ENCODE measurements at places on chromosomes 2 and 18.

DNA sequence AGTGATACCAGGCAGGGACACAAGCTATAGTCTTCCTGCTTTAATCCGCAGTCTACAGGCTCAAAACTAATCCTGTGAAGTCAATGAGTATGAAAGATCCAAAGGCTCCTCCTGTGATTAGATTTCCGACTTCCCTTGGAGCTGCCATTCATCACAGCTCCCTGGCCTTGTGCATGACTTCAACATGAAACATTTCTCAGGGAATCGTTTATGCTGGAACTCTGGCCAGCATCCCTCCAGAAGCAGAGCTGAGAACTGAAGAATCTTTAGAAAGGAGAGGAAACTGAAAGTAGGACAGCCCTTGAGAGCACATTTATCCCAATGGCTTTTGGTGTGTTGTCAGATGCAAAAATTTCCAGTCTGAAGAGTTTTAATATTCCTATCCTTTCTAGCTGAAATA is 84.3 kb upstream of the SESTD1 start:
- no peak for DNase-seq

GRCh38 chr2:174035981-174036742 is 71.0 kb upstream of the SP3 start:
- DNase-seq, result no peak

GRCh38 chr2:67945940-67946339 is 116.9 kb downstream of the C1D start:
- no peak for DNase-seq

- no peak for DNase-seq
These were observed 631.0 kb upstream of the NXPH2 start for GRCh38 chr2:139411236-139411635.

DNA sequence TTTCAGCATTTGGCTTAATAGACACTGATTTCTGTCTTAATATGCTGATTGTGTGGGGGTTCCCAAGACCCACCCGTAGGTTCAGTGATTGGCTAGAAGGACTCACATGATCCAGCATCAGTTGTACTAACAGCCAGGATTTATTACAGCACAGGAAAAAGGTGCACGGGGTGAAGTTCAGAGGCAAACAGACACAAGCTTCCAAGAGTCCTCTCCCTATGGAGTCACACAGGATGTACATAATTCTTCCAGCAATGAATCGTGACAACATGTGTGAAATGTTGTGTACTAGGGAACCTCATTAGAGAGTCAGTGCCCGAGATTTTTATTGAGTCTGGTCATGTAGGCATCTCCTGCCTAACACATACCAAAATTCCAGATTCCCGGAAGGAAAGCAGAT is 52.8 kb downstream of the GALNT1 start:
- DNase-seq, result no peak
